ENCODE measurements at places on chromosomes 2 and 18.

DNA sequence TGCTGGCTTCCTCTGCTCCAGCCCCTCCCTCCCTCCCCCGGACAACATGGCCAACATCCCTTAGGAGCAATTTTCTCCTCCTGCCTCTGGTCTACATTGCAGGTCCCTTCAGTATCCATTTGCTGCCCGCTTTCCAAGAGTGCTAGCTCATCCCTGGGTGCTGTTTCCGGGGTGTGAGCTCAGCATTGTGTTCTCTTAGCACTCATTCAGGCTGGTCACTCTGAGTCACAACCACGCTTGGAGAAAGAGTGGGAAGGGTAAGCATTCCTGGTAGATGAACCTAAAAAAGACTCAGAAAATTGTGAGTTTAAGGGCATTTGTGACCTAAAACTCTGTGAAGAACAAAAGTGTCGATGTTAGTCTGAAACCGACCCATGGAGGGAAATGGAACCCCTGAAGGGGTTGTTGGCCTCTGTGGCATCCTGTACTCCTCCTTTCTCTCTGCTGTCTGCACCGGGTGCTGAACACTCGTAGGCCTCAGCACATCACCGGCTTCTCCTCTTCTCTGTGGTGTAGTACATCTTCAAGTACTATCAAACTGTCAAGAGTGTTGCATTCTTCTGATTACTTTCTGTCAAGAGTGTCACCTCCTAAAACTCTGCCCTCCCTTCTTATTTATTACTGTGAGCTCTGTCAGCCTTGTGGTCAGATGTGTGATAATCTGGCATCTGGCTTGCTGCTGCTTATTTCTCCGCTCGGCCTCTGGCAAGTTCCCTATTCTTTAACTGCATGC lies 73.0 kb downstream of the CTNNA2 start:
- no peak for DNase-seq

DNA sequence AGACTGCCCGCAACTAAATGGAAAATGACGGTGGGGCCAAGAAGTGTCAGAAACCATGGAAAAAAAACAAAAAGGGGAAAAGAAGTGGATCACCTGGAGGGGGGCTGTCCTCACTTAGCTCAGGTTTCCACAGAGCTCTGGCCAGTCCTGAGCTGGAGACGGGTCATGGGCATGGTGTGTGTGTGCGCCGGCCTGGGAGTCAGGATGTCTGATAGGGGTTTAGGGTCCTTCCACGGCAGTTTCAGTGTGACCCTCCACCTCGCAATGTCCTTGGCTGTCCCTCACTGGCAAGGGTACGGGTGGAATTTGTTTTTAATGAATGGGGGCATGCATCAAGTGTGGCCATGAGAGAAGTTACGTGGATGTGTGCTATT lies 133.2 kb upstream of the MEIS1 start:
- DNase-seq, result no peak

DNA sequence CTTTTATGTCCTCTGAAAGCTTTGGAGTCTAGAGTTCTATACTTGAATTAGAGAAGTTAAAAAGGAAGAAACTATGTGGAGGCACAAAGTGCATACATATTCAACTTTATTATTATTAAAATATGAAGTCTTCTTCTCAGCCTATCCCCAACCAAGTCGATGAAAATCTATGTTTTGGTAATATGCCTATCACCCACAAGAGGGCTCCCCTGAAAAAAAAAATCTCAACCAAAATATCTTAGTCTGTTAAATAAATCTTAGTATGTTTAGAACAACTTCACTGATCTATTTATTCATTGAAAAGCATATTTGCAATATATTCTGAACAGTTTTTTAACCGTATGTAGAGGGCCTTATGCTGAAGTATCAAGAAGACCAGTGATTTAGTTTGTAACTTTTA lies 804.5 kb downstream of the TDRD15 start:
- DNase-seq, result no peak

DNA sequence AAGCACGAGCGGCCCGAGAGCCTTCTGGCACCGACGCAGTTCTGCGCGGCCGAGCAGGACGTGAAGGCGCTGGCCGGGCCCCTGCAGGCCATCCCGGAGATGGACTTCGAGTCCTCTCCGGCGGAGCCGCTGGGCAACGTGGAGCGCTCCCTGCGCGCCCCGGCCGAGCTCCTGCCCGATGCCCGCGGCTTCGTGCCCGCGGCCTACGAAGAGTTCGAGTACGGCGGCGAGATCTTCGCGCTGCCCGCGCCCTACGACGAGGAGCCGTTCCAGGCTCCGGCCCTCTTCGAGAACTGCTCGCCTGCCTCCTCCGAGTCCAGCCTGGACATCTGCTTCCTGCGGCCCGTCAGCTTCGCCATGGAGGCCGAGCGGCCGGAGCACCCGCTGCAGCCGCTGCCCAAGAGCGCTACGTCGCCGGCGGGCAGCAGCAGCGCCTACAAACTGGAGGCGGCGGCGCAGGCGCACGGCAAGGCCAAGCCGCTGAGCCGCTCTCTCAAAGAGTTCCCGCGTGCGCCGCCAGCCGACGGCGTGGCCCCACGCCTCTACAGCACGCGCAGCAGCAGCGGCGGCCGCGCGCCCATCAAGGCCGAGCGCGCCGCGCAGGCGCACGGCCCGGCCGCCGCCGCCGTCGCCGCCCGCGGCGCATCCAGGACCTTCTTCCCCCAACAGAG lies 70.4 kb downstream of the ARHGEF33 start:
- peak; percentile 59 for DNase-seq

DNA sequence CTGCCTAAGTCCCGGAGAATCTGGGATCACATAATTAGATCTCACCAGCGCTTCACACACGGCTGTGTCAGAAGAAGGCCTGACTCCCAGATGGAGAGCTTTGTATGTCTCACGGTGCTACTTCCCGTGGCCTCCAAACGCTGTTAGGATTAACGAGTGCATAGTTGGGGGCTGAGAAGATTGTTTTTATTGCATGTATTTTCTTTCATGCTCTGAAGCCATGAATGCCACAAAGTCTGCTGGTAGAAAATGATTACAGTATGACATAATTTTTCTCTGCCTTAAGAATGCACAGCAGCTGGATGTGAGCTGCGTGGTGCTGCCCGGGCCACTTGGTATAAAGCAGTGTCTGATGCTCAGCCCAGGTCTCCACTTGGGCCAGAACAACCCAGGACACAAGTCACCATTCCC lies 166.5 kb downstream of the SEPTIN10 start:
- DNase-seq, result no peak

DNA sequence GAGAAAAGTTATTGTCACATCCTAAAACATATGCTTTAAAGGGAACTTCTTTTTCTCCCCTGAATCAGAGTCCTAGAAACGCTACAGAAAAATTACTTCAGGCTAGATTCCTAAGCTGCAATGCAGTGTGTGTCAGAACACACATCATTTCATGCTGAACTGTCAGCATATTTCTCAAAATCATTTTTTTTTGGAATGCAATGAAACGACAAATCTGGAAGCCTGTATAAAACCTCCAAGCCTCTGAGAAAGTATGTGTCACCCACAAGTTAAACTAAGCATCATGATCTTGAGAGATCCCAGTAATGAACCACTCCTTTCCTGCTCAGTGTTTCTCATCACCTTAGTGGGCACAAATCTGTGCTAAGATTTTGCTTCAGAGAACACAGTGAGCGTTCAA lies 276.2 kb downstream of the ZNF521 start:
- no peak for DNase-seq

- no peak for DNase-seq
Observed at GRCh38 chr2:2708575-2709430, 377.7 kb upstream of the MYT1L start.

DNA sequence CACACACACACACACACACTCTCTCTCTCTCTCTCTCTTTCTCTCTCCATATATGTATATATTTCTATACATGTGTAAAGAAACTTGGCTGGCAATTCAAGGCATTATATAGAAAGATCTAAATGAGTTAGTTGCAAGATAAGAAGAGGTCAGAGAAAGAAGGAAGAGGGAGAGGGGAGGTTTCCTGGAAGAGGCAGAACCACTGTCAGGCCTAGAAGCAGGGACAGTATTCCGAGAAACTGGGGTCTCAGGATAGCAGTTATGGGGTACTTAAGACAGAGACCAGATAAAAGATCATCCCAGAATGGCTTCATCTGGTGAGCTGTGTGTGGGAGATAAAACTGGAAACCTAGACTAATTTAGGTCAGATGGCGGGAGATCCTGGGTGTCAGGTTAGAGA lies 180.8 kb downstream of the CAMKMT start:
- DNase-seq, result no peak

Measured in activated CD4-positive, alpha-beta T cell treated with anti-CD3 and anti-CD28 coated beads, Interleukin-2, amount 50 U/mL, for 1 hour (primary cell).